ENCODE measurements at places on chromosomes 7 and 10.
A peak's percentile ranks its signal among the peaks of the same experiment; 100 is the strongest.

DNA sequence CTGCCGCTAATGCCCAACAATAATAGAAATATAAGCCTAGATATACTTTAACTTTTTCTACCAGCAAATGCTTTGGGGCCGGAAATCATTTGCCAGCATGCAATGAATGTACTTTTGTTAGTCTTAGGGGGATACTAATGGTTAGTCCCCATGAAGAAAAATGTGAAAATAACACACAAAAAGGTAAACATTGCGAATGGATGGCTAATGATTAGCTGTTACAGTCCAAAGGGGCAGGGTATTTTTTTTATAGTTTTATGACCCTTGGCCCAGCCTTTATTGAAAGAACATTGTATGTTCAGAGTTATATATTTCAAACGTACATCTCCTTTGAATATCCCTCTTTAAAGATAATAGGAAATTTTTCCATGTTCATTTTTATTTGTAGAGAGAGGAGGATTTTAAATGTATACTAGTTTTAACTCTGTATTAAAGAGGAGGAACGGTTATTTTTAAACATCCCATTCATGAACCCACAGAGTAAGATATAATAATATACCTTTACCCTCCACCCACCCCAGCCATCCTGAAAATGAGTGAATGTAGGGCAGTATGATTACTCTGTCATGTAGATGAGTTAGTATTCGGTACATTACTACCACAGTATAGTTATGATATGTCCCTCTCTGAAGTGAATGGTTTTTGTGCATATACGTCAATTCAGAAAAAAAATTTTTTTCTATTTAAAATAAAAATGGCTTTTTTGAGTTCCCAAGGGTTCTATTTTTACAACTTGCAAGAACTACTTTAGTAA is 63.6 kb downstream of the ARID5B start:
- no peak for DNase-seq

GRCh38 chr7:40213291-40213690 is 78.5 kb downstream of the SUGCT start:
- no peak for DNase-seq

DNA sequence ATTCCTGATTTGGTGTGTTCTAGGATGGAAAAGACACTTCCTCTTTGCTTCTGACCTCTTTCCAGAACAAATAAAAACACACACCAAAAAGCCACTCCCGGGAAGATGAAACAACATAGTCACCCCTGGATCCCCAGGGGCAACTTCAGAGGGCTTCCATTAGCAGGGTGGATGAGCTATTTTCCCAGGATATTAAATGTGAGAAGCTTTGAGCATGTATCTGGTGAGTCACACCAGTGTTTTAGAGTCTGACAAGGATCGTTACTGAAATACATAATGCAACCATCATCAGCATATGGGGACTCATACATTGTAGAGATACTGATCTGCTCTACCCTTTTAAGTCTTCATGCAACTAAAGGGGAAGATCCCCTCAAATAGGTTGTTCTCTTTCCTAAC is 115.5 kb upstream of the ZNF438 start:
- DNase-seq, result no peak

DNA sequence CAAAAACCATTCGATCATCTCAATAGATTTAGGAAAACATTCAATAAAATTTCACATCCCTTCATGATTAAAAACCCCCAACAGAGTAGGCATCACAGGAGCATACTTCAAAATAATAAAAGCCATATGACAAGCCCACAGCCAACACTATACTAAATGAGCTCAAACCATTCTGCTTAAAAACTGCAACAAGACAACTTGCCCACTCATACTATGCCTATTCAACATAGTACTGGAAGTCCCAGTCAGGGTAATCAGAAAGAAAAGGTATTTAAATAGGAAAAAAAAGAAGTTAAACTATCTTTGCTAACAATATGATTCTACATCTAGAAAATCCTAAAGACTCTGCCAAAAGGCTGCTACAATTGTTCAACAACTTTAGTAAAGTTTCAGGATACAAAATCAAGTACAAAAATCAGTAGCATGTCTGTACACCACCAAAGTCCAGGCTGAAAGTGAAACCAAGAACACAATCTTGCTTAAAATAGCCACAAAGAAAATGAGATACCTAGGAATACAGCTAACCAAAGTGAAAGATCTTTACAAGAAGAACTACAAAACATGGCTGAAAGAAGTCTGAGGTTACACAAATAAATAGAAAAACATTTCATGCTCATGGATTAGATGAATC is 882.6 kb downstream of the GRM8 start:
- DNase-seq, result no peak

GRCh38 chr10:34804306-34804705 is 10.8 kb downstream of the PARD3 start:
- no peak for DNase-seq

GRCh38 chr7:67738145-67738544 is 741.5 kb downstream of the TYW1 start:
- no peak for DNase-seq

DNA sequence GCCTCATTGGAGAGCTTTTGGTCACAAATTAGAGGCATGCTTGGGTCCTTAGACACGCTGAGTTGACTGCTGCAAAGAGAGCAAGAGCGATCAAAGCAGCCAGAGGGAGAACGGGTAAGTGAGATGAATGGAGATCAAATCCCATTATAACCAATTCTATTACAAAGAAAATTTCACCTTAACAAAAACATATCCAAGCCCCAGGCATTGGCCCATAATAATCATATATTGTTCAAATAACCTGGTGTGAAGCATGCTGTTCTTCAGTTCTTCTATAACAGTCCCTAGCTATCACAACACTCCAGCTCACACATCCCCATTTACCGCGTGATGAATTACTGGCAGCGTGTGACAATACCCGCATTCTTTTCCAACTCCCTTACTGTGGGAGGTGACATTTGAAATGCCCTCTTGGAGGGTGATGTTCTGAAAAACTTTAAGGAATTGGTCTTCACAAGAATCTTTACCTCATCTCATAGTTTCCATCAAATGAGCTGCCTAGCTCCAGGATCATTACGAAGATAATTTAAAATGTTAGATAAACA is 156.1 kb upstream of the PLXNA4 start:
- DNase-seq, result no peak

DNA sequence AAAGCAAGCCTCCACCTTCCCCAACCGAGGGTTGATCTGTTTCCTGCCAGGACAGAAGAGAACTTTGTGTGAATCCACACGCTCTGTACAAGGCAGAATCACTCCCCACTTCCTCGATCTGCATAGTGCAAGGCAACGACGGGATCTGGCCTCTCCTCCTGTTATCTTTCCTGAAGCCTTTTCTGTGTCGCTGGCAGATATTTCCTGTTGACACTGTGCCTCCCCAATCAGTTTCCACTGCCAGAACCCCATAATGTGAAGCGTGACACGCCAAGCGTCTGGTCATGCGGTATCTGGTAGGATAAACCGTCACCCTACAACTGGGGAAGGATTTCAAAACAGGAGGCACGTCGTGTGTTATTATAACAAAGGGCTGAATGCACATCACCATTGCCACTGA is 57.2 kb downstream of the FAM171A1 start:
- no peak for DNase-seq

GRCh38 chr10:43294241-43294658 is 27.4 kb upstream of the RASGEF1A start:
- peak; percentile 33 for DNase-seq

GRCh38 chr10:64518456-64518855 is 997.3 kb downstream of the REEP3 start:
- no peak for DNase-seq

DNA sequence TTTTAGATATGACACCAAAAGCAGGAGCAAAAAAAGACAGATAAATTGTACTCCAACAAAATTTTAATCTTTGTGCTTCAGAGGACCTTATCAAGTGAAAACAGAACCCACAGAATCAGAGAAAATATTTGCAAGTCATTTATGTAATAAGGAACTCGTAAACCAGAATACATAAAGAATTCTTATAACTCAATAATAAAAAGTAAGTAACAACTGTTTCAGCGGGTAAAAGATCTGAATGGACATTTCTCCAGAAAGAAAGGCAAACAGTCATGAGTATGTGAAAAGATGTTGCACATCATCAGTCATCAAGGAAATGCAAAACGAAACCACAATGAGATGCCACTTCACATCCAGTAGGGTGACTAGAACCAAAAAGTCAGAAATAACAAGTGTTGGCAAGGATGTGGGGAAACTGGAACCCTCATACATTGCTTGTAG is 167.7 kb upstream of the KCTD7 start:
- DNase-seq, result no peak

DNA sequence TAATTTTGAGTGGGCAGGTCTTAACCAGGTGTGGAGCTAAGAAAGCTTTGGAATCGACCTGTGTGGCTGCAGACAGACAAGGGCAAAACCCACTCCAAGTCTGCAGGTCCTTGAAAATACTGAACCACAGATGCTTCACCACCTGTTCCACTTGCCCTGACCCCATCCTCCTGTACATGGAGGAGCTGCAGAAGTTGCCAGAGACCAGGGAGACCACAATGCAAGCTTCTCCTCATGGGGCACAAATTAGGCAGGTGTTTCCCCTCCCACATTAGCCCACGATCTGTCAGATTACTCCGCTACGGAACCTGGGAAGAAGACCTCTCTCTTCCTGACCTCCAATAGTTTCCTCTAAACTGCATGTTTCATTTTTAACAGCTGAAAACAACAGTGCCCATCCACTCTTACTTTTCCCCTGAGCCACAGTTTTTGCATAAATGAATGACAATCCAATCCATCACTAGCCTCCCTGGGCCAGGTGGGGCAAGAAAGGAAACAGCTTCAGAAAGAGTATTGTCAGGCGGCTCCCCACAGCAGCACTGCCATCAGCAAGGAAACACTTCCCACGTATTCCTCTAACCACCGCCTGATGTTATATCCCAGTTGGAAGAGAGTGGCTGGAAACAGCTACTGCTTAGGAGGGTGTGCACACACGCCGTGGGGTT is 141.6 kb downstream of the PRKAG2 start:
- DNase-seq, result no peak

GRCh38 chr10:78929541-78929940 is 139.2 kb upstream of the ZMIZ1 start:
- no peak for DNase-seq

- no peak for DNase-seq
These were observed 116.3 kb downstream of the CYP26A1 start for GRCh38 chr10:93189944-93190343.

DNA sequence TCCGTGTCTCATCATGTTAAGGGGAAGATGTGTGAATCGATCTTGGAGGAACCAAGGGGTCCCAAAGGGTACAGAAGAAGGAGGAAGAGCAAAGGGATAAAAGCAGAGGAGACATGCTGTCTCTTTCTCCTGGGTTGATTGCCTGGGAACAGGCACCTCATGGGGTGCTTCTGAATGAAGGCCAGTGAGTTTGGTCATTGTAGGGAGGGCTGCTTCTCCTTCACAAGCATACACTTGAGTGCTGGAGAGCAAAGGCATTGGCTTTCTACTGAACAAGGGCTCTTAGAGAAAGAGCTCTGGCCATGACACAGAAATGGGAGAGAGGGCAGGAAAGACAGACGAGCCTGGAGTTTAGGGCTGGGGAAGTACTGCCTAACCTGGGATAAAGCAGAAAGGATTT is 146.7 kb upstream of the NPY start:
- no peak for DNase-seq

GRCh38 chr10:29132551-29133111 is 156.2 kb upstream of the LYZL1 start:
- no peak for DNase-seq
